CD4-positive, alpha-beta memory T cell (primary cell): ENCODE measurements at places on chromosomes 16 and 17. TPM values are rescaled to one million over a fixed set of nuclear protein-coding genes. Genes with fewer than 3 reads are reported as not detected.

CLEC3A gene
- total RNA-seq, result not detected

BPTF gene
- total RNA-seq, result 182 TPM

TVP23A gene
- total RNA-seq, result not detected

DNA sequence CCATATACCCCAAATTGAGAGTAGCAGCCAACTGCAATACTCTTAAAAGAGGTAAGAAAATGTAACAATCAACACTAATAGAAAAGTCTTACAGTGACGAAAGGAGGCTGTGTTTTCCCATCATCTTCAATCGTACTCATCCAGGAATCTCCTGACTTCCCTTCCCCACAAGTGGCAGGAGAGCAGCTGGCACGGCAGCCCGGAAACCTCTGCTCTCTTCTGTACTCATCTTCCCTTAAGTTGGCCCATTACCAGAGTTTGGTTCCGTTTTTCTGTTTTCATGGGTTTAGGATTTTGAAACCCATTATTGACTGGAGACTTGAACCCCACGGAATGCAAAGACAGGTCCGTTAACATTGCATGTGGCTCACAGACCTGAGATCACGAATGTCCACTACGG, 11.7 kb upstream of the CD300H start:
- no peak for DNase-seq

NEUROD2 gene
- not detected for total RNA-seq
